MM.1S (cell line): ENCODE measurements at places on chromosomes 5 and 9.
A peak's percentile ranks its signal among the peaks of the same experiment; 100 is the strongest.

GRCh38 chr9:37251452-37251851, 131.1 kb downstream of the ZCCHC7 start:
- no peaks in the 10 kb centered on the region for H3K4me1 ChIP-seq
- DNase-seq = no peak
- no peak overlapping the region for H3K4me3 ChIP-seq
- no peaks in the 10 kb centered on the region for H3K36me3 ChIP-seq
- H3K27me3 ChIP-seq = no peaks in the 10 kb centered on the region

DNA sequence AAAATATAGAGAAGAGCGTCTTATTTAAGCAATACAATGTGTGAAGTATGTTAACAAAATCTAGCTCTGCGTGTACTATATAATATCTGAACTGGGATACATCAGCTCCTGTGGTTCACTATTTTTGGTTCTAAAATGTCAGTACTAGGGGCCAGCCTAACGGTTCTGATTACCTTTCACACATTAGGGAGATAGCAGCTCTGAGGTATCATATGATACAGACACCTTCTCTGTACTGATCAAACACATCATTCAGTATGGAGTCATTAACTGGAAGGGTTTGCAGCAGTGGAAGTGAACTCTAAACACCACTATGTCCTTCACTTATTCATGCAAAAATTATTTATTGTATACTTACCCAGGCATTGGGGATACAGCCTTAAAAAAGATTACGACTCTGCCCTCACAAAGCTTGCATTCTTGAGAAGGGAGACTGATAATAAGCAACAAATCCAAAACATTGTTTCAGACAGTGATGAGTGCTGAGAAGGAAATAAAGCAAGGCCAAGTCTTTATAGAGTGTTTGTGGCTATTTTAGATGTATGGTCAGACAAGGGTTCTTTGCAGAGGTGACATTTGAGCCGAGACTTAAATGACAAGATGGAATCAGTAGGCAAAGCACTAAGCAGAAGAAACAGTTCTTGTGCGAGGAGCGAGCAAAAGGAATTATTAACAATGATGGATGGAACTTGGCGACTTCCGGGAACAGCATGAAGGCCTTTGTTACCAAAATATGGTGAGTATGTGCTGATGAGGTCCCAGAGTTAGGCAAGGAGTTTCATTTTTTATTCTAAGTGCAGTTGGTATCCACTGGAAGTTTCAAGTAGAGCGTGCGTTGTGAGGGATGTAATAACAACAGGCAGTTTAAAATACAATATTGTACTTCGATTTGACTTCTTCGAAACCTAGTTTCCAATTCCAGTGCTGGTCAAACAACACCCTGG, 1.8 kb upstream of the LNPEP start:
- H3K27ac ChIP-seq = peak overlapping the region; percentile 97
- peaks cover 32% of the 10 kb centered on the region for H3K4me1 ChIP-seq
- H3K4me3 ChIP-seq = peak overlapping the region; percentile 55
- DNase-seq = peak; percentile 24

DNA sequence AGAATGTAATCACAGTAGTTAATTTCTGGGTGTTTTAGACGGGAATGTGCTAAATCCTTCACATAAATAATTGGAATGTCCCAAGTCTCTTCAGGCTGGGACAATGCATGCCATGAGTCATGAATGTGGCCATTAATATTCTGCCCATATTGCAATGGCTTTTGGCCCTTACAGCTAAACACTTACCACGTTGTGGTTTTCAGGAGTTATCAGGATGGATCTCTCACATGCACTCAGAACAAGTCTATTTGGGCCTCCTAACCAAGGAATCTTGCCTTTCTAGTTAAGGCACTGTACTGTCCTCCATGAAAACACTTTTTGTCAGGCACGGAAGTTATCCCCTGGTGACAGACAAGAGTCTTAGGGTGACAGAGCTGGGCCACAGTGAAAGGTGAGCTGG, 32.7 kb downstream of the PKD2L2 start:
- H3K27me3 ChIP-seq = no peaks in the 10 kb centered on the region
- H3K27ac ChIP-seq = no peak overlapping the region
- no peaks in the 10 kb centered on the region for H3K4me1 ChIP-seq
- no peak overlapping the region for H3K4me3 ChIP-seq
- no peaks in the 10 kb centered on the region for H3K36me3 ChIP-seq

GRCh38 chr9:116027511-116027910, 126.1 kb upstream of the PAPPA start:
- no peaks in the 10 kb centered on the region for H3K36me3 ChIP-seq
- no peak overlapping the region for H3K4me3 ChIP-seq
- H3K27me3 ChIP-seq = no peaks in the 10 kb centered on the region
- no peaks in the 10 kb centered on the region for H3K4me1 ChIP-seq
- DNase-seq = no peak

DNA sequence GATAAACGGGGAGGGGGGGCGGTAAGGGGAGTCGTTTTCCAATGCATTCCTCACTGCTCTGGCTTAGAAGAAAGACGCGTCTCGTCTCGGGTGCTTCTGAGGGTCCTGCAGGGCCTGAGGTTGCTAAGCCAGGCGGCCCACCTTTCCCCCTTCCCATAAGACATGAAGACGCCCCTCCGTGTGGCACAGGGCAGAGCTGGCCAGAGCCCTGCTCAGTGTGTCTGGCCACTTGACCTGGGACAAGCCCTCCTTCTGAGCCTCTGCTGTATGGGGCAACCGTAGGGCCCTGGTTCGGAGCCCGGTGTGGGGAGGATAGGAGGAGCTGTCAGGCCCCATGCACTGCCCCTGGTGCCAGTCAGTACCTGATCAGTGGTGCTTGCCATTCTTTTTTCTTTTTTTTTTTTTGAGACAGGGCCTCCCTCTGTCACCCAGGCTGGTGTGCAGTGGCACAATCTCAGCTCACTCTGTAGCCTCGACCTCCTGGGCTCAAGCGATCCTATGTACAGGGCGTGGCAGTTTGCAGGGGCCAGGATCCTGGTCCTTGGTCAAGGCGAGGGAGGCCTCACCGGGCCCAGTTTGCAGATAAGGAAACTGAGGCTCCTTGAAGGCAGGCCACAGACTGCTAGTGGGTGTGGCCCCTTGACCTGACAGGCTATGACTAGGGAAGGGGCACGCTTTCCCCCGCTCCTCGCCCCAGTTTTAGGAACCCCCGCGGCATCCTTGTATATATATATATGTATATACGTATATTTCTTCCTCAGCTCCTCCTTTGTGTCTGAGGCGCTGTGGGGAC, 172.3 kb upstream of the IER5L start:
- no peak for DNase-seq
- no peaks in the 10 kb centered on the region for H3K4me1 ChIP-seq
- H3K27ac ChIP-seq = no peak overlapping the region
- no peaks in the 10 kb centered on the region for H3K36me3 ChIP-seq
- peaks cover 47% of the 10 kb centered on the region for H3K27me3 ChIP-seq

GRCh38 chr5:163248871-163249270, 188.5 kb upstream of the CCNG1 start:
- DNase-seq = no peak
- H3K4me1 ChIP-seq = no peaks in the 10 kb centered on the region
- H3K4me3 ChIP-seq = no peak overlapping the region
- H3K27me3 ChIP-seq = no peaks in the 10 kb centered on the region

- no peak overlapping the region for H3K27ac ChIP-seq
- no peaks in the 10 kb centered on the region for H3K36me3 ChIP-seq
- peaks cover 7% of the 10 kb centered on the region; the same call in 1 of the 2 replicates for H3K4me1 ChIP-seq
- H3K27me3 ChIP-seq = no peaks in the 10 kb centered on the region
- H3K4me3 ChIP-seq = no peak overlapping the region
These were observed 5.7 kb upstream of the CHD1 start for GRCh38 chr5:98934546-98934945.

GRCh38 chr5:39624268-39624886, 199.6 kb upstream of the DAB2 start:
- H3K36me3 ChIP-seq = no peaks in the 10 kb centered on the region
- no peak overlapping the region for H3K4me3 ChIP-seq
- H3K4me1 ChIP-seq = no peaks in the 10 kb centered on the region
- DNase-seq = no peak
- H3K27me3 ChIP-seq = no peaks in the 10 kb centered on the region

DNA sequence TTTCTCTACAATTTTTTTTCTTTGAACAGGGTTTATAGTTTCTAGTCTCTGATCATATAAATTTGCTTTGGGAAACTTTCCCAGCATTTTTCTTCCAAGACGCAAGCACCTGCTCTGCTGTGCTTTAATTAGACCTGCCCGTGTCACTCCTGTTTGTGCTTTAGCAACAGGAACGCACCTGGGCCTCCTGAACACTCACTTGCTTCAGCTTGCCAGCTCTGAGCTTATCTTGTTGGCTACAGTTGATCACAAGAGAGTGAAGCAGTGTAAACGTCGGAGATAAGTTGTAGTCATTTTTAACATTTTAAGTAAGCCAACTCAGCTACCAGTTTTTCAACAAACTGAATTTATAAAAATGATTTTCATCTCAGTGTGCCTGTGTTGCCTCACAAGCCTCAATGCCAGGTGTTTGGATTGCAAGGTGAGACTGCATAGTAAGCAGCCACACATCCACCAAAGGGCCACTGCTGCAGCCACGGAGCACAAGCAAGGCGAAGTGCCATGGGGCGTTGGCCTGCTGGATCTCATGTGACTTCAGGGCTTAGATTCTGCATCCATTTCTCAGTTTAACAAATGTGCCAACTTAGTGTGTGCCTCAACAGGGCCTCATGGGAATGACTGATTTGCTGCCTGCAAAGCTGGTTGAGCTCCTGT, 166.9 kb downstream of the TRIO start:
- H3K4me3 ChIP-seq = no peak overlapping the region
- no peaks in the 10 kb centered on the region for H3K4me1 ChIP-seq
- no peaks in the 10 kb centered on the region for H3K27me3 ChIP-seq
- no peak overlapping the region for H3K27ac ChIP-seq
- DNase-seq = no peak

- DNase-seq = no peak
- H3K36me3 ChIP-seq = no peaks in the 10 kb centered on the region
- no peak overlapping the region for H3K27ac ChIP-seq
- no peaks in the 10 kb centered on the region for H3K27me3 ChIP-seq
- no peaks in the 10 kb centered on the region for H3K4me1 ChIP-seq
These were observed 11.2 kb upstream of the HMHB1 start for GRCh38 chr5:143800715-143801114.

DNA sequence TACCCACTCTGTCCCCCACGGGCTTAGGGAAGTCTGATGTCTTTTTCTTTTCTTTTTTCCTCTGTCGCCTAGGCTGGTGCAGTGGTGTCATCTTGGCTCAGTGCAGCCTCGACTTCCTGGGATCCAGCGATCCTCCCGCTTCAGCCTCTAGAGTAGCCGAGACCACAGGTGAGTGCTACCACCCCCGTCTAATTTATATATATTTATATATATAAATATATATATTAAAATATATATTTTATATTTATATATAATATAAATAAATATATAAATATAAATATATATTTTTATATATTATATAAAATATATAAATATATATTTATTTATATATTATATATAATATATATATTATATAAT, 3.3 kb upstream of the ANXA2R start:
- H3K27ac ChIP-seq = peak overlapping the region; percentile 96; the same call in 1 of the 2 replicates
- H3K4me3 ChIP-seq = peak overlapping the region; percentile 69
- no peaks in the 10 kb centered on the region for H3K36me3 ChIP-seq
- DNase-seq = no peak
- no peaks in the 10 kb centered on the region for H3K4me1 ChIP-seq

- no peak for DNase-seq
- no peaks in the 10 kb centered on the region for H3K27me3 ChIP-seq
These were observed 106.6 kb upstream of the TBCA start for GRCh38 chr5:77882670-77883257.

GRCh38 chr9:110336363-110336762, 1.3 kb downstream of the TXNDC8 start:
- no peak overlapping the region for H3K4me3 ChIP-seq
- H3K36me3 ChIP-seq = no peaks in the 10 kb centered on the region
- H3K27me3 ChIP-seq = no peaks in the 10 kb centered on the region
- H3K4me1 ChIP-seq = peaks cover 15% of the 10 kb centered on the region
- H3K27ac ChIP-seq = no peak overlapping the region
- DNase-seq = no peak

GRCh38 chr5:113047234-113047633, 70.6 kb downstream of the DCP2 start:
- H3K4me1 ChIP-seq = peaks cover 57% of the 10 kb centered on the region
- H3K4me3 ChIP-seq = no peak overlapping the region
- H3K36me3 ChIP-seq = peaks cover 6% of the 10 kb centered on the region; the same call in 1 of the 2 replicates
- H3K27ac ChIP-seq = peak overlapping the region; percentile 90
- H3K27me3 ChIP-seq = no peaks in the 10 kb centered on the region
- no peak for DNase-seq

DNA sequence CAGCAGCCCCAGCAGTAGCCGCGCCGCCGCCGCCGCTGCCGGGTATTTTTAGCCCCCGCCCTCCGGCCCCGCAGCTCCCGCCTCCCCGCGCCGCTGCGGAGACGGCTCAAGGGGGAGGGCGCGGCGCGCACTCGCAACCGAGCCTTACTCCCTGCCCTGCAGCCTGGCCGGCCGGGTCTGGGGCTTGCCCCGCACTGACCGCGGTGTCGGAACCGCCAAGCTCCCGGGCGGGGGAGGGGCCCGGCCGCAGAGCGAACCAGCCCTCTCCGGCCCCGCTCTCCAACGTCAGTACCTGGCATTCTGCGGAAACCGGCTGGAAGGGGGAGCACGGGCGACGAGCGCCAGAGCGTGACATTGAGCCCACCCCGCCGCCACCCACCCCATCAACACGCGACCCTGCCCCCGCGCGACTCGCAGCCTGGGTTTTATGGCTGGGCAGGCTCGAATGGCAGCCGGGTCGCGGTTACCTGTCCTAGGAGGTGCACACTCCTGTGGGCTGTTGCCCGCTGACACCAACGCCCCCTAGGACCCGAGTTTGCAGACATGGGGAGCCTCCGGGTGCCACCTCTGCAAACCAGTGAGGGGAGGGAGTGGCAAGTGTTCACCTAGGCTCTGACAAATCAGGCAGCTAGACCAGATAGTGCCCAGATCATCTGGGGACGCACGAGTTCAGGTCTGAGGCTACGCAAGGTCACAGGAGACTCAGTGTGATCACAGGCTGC, at the start of gene ACSL6:
TSS of gene ACSL6 (minus strand) at position 37 of the 722 bp plus-strand sequence. CDS start 105 bp downstream, outside the sequence.
- no peak within 1 kb of the TSS for H3K27ac ChIP-seq
- no peaks in the 10 kb centered on the region for H3K36me3 ChIP-seq
- no peaks in the 10 kb centered on the region for H3K4me1 ChIP-seq
- DNase-seq = no peak
- peak within 1 kb of the TSS; percentile 34; the same call in 1 of the 2 replicates for H3K4me3 ChIP-seq
- H3K27me3 ChIP-seq = peaks cover 66% of the 10 kb centered on the region

GRCh38 chr5:43677253-43677652, 74.3 kb downstream of the NNT start:
- no peak for DNase-seq
- no peak overlapping the region for H3K27ac ChIP-seq
- no peaks in the 10 kb centered on the region for H3K27me3 ChIP-seq
- H3K4me1 ChIP-seq = no peaks in the 10 kb centered on the region
- H3K4me3 ChIP-seq = no peak overlapping the region
- H3K36me3 ChIP-seq = peaks cover 17% of the 10 kb centered on the region; the same call in 1 of the 2 replicates

- H3K36me3 ChIP-seq = no peaks in the 10 kb centered on the region
- no peaks in the 10 kb centered on the region for H3K4me1 ChIP-seq
- DNase-seq = no peak
- H3K27me3 ChIP-seq = no peaks in the 10 kb centered on the region
- H3K4me3 ChIP-seq = no peak overlapping the region
These were observed 234.4 kb downstream of the NTRK2 start for GRCh38 chr9:84903963-84904362.

GRCh38 chr9:70998962-70999361, 122.5 kb downstream of the TRPM3 start:
- no peak for DNase-seq
- H3K4me3 ChIP-seq = no peak overlapping the region
- H3K27me3 ChIP-seq = no peaks in the 10 kb centered on the region
- H3K36me3 ChIP-seq = no peaks in the 10 kb centered on the region
- H3K4me1 ChIP-seq = no peaks in the 10 kb centered on the region
- H3K27ac ChIP-seq = no peak overlapping the region

- H3K4me1 ChIP-seq = no peaks in the 10 kb centered on the region
- no peak for DNase-seq
- no peak overlapping the region for H3K27ac ChIP-seq
- H3K36me3 ChIP-seq = no peaks in the 10 kb centered on the region
- H3K27me3 ChIP-seq = no peaks in the 10 kb centered on the region
These were observed 215.5 kb downstream of the PDZD2 start for GRCh38 chr5:31854181-31855133.
